Panc1 (cell line): ENCODE measurements at places on chromosomes 7 and 10. TPM values are rescaled to one million over a fixed set of nuclear protein-coding genes. Genes with fewer than 3 reads are reported as not detected.

DNA sequence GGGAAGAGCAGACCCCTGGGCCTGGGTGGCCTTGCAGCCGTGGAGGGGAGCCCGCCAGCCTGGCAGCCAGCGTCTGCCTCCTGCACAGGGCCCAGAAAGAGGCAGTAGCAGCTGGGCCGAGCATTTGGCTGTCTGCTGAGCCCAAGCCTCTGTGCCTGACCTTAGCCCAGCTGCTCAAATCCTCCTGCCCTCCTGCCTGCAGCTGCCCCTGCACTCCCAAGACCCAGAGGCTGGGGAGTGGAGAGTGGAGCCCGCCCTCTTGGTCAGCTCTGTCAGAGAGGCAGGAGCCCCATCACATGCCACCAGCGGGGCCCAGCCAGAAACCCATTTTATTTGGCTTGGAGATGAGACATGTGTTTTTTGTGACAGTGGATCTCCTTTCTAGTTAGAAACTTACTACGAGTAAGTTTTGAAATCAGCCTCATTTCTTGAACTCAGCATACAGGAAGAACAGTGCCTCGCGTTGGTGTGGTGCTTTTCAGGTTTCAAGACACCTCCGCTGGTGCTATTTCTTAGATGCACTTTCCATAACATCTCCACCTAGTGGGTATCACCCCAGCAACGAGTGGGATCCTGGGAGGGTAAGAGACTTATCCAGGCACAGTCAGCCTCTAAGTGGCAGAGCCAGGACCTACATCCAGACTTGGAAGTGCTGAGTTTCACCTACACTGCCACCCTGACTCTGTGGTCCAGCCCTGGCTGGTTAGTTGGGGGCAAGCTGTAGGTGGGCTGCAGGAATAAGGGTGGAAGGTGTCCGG lies 477.1 kb downstream of the RPS24 start:
- H3K4me1 ChIP-seq = no peaks in the 10 kb centered on the region
- no peak overlapping the region for H3K4me3 ChIP-seq
- H3K36me3 ChIP-seq = no peaks in the 10 kb centered on the region
- H3K27ac ChIP-seq = no peak overlapping the region
- no peak for DNase-seq
- H3K27me3 ChIP-seq = no peaks in the 10 kb centered on the region; the same call in 1 of the 2 replicates

DNA sequence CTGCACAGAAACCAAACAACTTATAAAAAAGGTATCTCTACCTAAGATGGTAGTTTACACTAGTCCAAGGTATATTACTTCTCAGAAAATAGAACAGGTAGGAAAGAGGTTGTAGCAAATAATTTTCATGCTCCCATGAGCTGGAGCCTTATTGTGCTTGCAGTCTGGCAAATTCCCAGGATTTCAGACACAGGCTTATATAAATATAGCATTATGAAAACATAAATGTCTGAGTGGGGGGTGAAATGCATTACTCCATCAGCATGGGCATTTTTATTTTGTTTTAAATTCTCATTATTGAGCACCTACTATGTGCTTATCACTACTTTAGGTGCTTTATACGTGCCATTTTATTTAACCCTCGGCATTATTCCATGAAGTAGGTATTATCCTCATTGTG lies 83.0 kb upstream of the PHYHIPL start:
- H3K4me1 ChIP-seq = no peaks in the 10 kb centered on the region
- no peak for DNase-seq
- H3K27me3 ChIP-seq = no peaks in the 10 kb centered on the region
- no peak overlapping the region for H3K27ac ChIP-seq
- H3K36me3 ChIP-seq = no peaks in the 10 kb centered on the region
- no peak overlapping the region for H3K4me3 ChIP-seq

DNA sequence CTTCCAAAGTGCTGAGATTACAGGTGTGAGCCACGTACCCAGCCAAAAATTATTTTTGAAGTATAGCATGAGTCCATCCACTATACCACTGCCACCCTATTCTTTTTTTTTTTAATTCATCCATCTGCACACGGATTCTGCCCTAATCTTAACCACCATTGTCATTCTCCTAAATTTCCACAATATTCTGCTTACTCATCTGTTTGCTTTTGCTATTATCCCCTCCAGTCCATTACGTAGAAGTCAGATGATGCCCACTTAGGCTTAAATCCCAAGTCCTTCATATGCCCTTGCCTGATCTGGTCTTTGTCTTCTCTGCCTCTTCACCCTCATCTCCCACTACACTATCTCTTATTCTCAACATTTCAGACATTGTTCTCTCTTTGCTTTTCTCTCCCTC lies 86.7 kb downstream of the MMRN2 start:
- H3K36me3 ChIP-seq = no peaks in the 10 kb centered on the region
- H3K4me1 ChIP-seq = peaks cover 7% of the 10 kb centered on the region
- no peak overlapping the region for H3K27ac ChIP-seq
- H3K4me3 ChIP-seq = no peak overlapping the region
- H3K27me3 ChIP-seq = no peaks in the 10 kb centered on the region

- H3K4me3 ChIP-seq = no peak overlapping the region
- peaks cover 4% of the 10 kb centered on the region for H3K36me3 ChIP-seq
- no peak for DNase-seq
- peaks cover 31% of the 10 kb centered on the region for H3K4me1 ChIP-seq
These were observed 5.6 kb downstream of the PARP12 start for GRCh38 chr7:140057143-140057535.

DNA sequence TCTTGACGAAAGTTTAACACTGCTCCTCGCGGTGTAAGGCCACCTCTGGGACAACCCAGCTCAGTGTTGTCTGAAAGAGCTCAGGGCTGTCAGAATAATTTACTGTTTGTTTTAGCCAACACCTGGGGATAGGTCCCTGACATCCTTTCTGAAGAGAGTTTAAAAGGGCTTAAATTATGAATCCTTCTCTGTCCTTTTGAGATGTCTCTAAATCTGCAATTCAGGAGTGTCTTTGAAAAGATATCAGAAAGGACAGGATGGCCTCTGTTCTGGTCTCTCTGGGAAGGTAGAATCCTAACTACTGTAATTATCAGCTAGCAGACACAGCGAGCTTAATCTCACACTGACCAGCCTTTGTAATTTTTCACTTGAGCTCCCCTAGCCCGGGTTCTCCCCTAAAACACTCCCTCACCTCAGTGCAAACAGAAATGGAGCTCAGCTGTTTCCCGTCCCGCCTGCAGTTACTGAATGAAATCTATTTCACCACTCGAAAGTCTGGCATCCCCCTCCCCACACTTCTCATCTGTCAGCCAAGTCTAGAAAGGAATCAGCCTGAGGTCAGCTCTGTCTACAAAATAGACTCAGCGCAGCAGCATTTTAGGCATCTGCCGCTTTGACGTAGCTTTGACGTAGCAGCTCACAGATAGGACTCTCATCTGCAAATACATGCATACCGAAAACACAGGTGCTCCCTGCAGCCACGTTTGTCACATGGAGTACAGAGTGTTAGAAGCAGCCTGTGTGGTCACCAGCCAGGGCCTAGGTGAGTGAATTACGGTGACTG lies 4.8 kb downstream of the DYNC2I1 start:
- H3K27me3 ChIP-seq = no peaks in the 10 kb centered on the region
- H3K27ac ChIP-seq = peak overlapping the region; percentile 68
- peaks cover 47% of the 10 kb centered on the region for H3K4me1 ChIP-seq

- no peaks in the 10 kb centered on the region for H3K4me1 ChIP-seq
- H3K27me3 ChIP-seq = peaks cover 9% of the 10 kb centered on the region; the same call in 1 of the 2 replicates
These were observed 21.4 kb upstream of the OPN4 start for GRCh38 chr10:86632951-86633350.

EVX1 gene
- 0.10 TPM for total RNA-seq
